ENCODE measurements at places on chromosomes 11 and 22. TPM values are rescaled to one million over a fixed set of nuclear protein-coding genes. Genes with fewer than 3 reads are reported as not detected.

NNMT gene
- polyA plus RNA-seq = 1.4 TPM

ZP1 gene
- 0.32 TPM for polyA plus RNA-seq

PNPLA5 gene
- polyA plus RNA-seq = not detected

ANO5 gene
- 6.3 TPM for polyA plus RNA-seq

MMP13 gene
- polyA plus RNA-seq = 0.09 TPM

GRCh38 chr22:48664586-48664985 is 1163.1 kb downstream of the BRD1 start:
- DNase-seq = no peak

- no peak for DNase-seq
These were observed 5.3 kb downstream of the SPTBN2 start for GRCh38 chr11:66723693-66724092.

DNA sequence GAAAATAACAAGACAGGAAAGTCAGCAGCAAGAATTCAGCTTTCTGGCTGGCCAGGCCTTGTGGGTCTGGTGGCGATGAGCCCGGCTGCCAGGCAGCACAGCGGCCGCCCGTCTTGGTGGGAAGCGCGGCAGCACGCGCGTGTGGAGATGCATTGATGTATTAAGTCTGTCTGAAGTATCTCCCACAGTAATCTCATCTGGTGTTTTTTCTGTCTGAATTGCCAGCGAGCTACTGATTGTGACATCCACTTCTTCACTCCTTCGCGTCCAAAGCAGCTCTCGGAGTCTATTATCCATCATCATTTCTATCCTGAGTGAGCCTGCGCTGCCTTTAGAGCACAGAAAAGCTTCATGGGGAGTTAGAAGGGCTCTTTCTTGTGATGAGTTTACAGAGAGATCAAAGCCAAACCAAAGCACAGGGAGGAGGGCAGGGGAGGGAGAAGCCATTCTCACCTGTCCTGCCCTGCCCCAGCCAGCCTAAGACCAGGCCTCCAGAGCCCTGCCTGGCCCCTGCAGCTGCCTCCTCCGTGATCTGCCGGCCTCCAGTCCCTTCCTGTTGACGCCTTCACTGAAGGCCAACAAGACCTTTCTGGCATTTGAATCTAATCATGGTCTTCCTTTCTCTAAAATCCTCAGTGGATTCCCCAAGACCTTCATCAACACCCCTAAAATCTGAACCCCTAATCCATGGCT is 1419.0 kb downstream of the TBC1D22A start:
- no peak for DNase-seq

- DNase-seq = no peak
These were observed 878.6 kb upstream of the CCDC90B start for GRCh38 chr11:84164728-84165127.

- no peak for DNase-seq
These were observed 33.0 kb upstream of the APOBEC3A start for GRCh38 chr22:38924347-38924952.

- no peak for DNase-seq
These were observed 54.3 kb upstream of the NAV2 start for GRCh38 chr11:19658344-19658743.

GRCh38 chr11:44581246-44581645 is 15.8 kb downstream of the CD82 start:
- DNase-seq = no peak

DNA sequence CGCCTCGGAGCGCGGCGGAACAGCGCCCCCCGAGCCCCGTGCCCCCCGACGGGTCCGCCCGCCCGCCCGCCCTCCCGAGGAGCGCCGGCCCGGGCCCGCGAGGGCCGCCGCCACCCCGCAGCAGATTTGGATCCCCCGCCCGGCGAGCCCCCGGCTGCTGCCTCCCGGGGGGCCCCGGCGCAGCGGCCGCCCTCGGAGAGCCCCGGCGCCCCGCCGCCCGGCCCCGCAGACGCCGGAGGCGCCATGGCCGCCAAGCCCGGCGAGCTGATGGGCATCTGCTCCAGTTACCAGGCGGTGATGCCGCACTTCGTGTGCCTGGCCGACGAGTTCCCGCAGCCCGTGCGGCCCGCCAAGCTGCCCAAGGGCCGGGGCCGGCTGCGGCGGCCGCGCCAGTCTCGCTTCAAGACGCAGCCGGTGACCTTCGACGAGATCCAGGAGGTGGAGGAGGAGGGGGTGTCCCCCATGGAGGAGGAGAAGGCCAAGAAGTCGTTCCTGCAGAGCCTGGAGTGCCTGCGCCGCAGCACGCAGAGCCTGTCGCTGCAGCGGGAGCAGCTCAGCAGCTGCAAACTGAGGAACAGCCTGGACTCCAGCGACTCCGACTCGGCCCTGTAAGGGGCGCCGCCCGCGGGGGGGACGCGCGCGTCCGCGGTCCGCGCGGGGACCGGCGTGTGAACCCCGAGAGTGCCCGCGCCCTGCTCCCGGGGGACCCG is 380 bp downstream of the C11orf96 start:
- no peak for DNase-seq

Data from renal cortex interstitium (tissue), 15 donors.